ENCODE measurements at places on chromosomes 3 and 15.

DNA sequence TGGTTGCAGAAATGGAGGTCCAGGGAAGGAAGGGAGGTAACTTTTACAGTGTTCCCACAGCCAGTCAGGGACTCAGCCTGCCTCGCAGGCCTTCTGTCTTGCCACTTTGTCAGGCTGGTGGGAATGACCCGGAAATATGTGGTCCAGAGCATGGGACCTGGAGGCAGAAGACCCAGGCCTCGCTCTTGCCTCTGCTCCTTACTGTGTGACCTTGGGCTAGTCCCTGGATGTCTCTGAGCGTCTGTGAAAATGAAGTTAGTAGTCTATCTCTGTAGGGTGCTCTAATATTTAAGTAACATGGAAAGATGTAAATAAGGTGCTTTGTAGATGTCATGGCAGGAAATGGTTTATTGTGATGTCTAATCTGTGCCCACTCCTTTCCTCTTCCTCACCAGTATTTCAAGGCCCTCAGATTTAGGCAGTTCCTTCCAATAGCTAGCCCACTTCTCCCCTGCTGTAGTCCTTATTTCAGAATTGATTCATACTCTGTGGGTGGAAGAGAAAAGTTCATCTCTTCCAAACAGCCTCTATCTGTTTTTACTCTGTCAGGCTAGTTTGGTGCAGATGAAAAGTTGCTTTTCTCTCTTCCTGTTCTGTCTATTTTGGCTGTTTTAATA lies 9.1 kb downstream of the CORO2B start:
- DNase-seq: no peak

GRCh38 chr3:52890735-52891134 lies 6.6 kb downstream of the STIMATE start:
- peak; percentile 47 for DNase-seq

DNA sequence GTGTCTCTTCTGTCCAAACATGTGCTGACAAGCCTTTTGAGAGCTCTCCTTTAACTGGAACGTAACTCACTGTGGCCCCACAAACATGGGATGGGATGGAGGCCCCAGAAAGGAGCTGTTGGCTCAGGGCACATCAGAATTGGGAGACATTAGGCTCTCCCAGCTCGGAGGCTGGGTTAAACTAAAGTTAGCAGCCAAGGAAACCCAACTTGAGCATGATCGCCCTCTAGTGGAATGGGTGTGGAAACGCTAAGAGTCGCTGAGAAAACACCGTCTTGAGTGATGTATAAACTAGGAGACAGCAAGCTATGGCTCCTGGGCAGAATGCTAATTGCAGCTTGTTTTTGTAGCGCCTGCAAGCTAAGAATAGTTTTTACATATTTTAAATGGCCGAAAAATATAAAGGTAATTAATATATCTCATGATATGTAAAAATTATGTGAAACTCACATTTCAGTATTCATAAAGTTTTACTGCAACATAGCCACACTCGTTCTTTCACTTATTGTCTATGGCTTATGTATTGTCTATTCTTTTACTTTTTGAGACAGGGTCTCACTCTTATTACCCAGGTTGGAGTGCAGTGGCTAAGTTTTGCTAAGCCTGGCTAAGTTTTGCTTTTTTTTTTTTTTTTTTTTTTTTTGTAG lies 138.8 kb upstream of the HACD2 start:
- peak; percentile 42 for DNase-seq

GRCh38 chr3:43735618-43736017 lies 44.9 kb downstream of the ABHD5 start:
- no peak for DNase-seq

GRCh38 chr3:129015388-129016105 lies 14.4 kb downstream of the EFCC1 start:
- DNase-seq: peak; percentile 73

GRCh38 chr15:33354411-33354810 lies 43.6 kb downstream of the RYR3 start:
- DNase-seq: no peak

DNA sequence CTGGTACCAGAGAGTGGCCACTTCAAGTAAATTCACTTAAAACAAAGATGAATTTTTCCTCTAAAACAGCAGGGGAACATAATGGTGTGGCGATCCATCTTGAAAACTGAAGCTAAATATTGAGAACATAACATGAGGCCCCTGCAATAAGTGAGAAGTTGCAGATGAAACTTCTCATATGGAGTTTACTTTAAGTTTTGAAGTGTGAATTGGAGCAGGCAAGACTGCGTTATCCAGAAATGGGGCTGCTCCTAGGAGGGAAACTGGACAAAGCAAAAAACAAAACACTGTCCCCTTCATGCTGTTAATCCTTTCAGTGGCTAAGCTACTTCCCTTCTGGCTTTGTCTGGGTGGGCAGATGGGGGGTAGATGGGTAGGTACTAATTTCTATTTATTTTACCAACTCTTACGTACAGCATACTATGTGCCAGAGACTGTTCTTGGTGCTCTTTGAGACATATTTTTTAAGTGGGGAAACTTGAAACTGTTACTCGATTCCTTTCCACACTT lies 172.8 kb downstream of the TAFA4 start:
- no peak for DNase-seq

DNA sequence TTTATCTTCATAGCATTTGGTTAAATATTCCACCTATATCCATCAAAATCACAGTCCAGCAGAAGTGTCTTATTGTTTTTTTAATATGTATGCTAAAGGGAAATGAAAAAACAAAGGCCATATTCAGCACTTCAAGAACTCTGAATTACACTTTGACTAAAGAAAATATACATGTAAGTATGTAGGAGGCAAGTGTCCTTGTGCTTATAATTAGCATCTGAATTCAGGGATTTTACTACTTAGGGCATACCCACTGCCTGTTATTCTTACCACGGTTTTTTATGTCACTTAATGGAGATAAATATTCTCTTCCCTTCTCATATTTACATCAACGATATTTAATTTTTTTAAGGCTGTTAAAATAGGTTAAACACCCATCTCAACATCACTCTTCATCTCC lies 117.3 kb downstream of the TBC1D5 start:
- no peak for DNase-seq

DNA sequence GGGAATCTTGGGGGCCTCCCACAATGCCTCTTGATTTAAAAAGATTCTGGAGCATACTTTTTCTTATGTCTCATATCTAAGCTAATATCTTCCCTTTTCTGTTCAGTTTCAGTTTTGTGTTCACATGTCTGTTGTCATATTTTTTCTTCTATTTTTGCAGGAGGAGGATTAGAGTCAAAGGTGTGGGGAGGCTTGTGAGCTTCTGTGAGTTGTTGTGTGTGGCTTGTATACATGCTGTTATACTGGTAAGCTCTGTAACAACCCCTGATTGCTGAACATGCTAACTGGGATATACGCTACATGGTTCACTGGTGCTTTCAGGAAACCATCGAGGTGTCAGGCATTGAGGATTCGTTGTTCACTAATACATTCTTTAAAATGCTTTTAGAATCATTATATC lies 83.5 kb downstream of the SLC25A26 start:
- DNase-seq: no peak

DNA sequence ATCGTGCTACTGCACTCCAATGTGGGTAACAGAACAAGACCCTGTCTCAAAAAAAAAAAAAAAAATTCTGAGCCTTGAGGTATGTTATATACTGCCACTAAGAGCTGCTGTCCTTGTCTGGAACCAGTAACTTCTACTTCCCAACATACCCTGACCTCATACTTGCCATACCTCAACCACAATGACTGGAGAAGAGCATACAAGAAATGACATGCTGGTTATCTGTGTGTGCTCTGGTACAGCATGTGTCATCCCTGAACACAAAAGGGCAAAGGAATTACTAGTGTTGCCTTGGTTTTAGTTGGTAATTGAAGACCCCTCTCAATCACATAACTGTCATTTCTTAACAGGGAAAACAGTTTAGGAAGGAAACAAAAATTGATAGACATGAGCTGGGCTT lies 54.5 kb downstream of the MRPS25 start:
- DNase-seq: no peak

DNA sequence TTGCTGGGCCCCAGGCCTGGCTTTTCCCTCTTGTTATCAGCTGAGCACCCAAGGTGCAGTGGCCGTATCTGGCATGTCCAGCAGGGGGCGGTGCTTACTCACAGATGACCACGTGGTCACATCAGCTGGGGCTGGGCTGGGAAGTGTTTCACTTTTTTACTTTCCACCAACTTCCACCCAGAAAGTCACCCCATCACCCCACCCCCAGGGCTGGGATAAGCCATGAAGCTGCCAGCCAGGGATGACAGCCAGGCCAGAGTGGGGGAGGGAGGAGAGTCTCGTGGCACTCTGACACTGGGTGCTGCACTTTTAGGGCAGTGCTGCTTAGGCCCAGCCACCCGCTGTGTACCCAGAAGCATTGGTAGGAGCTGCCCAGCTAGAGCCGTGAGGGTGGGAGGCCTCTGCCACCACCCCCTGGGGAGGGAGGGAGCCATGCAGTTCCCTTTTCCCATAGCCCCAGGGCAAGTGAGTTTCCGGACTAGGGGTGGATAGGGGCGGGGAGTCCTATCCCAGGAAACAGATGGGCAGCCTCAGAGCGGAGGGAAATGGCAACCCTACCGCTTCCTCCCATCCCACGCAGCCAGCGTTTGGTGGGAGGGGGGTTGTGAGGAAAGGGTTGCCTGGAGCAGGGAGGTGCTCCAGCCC lies 6.1 kb downstream of the PPCDC start:
- DNase-seq: peak; percentile 94

GRCh38 chr15:88390164-88390901 lies 76.9 kb downstream of the MRPL46 start:
- DNase-seq: no peak

GRCh38 chr3:81003817-81004216 lies 757.6 kb downstream of the GBE1 start:
- no peak for DNase-seq

GRCh38 chr15:64686130-64686735 lies 89.2 kb downstream of the RBPMS2 start:
- DNase-seq: peak; percentile 52

GRCh38 chr3:184595726-184596125 lies 34.1 kb downstream of the EPHB3 start:
- DNase-seq: no peak

DNA sequence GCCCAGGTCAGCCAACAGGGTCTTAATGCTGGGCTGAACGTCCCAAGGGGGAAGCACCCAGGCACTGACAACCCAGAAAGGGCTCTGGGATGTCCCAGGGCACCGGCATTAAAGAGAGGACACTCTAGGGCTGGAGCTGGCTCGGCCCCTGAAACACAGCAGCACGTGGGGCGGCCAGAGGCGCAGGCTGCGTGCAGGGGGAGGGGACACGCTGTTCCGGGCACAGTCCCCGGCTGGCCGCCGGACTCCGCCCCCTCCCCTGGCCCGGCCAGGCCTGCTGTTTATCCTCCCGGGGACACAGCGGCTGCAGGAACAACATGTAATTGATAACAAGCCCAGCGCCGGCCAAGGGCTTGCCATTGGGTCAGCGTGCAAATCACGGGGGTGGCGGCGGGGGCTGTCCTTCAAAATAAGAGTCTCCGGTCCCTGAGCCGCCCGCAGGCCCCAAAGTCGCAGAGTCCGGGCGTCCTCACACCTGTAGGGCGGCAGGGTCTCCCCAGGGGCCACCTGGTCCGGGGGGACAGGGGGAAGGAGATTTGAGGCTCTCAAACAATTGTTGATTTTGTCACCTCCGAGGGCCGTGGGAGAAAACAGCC lies 1.3 kb downstream of the KLF15 start:
- DNase-seq: peak; percentile 12
